Activated CD4-positive, alpha-beta T cell treated with anti-CD3 and anti-CD28 coated beads for 4 hours (primary cell): ENCODE measurements at places on chromosomes 1 and 21.

- no peak for DNase-seq
Observed at GRCh38 chr1:7294636-7295035, 476.5 kb upstream of the VAMP3 start.

DNA sequence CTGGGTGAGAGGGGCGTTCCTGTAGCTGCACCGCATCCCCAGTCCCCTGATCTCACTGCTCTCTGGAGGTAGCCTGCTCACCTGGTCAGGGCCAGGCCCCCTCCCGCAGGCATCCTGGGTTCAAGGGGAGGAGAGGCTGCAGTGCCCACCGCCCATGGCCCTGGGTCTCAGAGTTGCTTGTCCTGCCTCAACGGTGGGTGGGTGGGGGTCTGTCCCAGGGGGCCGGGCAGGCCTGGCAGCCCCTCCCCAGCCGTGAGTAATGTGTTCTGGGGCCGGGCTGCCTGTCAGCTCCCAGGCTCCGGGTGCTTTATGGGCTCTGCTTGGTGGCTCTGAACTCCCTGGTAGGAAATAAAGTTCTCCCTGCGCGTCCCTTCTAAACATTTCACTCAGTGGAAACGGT is 126.9 kb downstream of the CASZ1 start:
- DNase-seq = no peak

DNA sequence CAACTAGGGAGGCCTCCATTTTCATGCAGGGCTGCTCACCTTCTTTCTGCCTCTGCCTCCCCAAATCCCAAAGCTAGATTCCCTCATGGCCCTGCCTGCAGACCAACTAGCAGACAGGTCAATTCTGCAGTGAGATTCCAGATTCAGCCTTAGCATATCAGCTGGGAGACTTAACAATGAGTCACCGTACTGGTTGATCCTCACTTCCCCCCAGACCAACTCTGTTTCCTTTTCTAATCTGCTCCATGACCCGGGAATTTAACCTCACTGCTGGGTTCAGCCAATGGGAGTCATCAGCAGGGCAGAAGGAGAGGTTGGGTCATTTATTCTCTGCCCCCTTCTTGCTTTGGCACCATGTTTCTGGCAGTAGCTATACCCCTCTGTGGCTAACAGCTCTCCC is 140.6 kb upstream of the GRIK3 start:
- no peak for DNase-seq

- no peak for DNase-seq
Observed at GRCh38 chr1:56897150-56898004, 42.8 kb downstream of the C8A start.

DNA sequence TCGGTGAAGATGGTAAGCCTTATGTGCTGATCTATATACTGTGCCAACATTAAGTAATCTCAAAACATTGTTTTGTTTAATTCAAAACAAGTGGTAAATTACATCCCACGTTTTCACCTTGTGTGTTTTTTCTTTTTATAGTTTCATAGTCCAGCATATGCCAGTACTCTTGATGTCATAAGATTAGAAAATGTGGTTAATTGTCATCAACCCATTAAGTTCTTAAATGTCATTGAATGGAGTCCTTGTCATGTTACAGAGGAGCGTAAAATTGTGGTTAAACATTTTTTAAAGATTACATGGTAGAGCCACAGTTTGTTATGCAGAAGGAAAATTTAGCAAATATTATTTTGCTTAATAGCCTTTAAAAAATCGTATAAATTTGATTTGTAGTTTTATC is 93.1 kb downstream of the FNBP1L start:
- no peak for DNase-seq

- DNase-seq = no peak
Observed at GRCh38 chr1:119815361-119815760, 4.1 kb upstream of the REG4 start.

DNA sequence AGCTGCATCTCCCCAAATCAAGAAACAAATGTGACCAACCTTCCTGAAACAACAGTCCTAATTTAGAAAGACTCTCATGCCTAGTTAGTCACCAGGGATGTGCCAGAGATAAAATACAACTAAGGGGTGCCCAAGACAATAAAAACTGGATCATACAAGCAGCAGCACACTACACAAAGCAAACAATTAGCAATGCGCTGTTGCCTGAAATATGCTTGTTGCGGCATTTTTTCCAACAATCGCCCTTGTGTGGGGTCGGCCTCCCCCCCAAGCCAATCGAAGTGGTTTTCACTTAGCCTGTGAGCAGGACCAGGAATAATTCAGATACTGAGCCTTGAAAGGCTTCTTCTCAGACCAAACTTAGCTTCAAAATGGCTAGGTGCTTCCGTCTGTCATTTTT is 1.4 kb upstream of the STMN1 start:
- DNase-seq = no peak

GRCh38 chr1:191912517-191912916 is 245.7 kb upstream of the RGS18 start:
- DNase-seq = no peak

- no peak for DNase-seq
Observed at GRCh38 chr1:59638231-59638711, 176.5 kb upstream of the HOOK1 start.

DNA sequence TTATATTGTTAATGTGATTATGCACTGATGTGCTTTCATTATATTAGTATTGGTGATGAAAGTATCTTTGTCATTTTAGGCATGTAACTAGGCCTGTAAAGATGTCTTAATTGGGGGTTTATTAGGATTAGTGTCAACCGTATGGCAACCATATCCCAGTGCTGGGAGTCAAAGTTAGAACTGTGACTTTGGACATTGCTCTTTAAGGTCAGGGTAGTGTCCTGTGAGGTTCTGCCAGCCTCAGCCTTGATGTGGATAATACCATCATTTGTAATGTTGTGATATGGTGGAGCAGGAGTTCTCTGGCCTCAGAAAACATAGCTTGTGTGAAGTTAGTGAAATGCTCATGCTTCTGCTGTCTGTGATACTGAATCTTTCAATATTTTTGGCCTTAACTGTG is 59.4 kb downstream of the LAMC1 start:
- no peak for DNase-seq

GRCh38 chr1:180926164-180926981 is 13.7 kb downstream of the KIAA1614 start:
- no peak for DNase-seq

- peak; percentile 33 for DNase-seq
Observed at GRCh38 chr1:151934048-151934493, 24.8 kb upstream of the THEM4 start.

GRCh38 chr1:193543259-193543658 is 356.8 kb upstream of the B3GALT2 start:
- DNase-seq = no peak

GRCh38 chr1:24317956-24318614 is 1.1 kb upstream of the GRHL3 start:
- no peak for DNase-seq

DNA sequence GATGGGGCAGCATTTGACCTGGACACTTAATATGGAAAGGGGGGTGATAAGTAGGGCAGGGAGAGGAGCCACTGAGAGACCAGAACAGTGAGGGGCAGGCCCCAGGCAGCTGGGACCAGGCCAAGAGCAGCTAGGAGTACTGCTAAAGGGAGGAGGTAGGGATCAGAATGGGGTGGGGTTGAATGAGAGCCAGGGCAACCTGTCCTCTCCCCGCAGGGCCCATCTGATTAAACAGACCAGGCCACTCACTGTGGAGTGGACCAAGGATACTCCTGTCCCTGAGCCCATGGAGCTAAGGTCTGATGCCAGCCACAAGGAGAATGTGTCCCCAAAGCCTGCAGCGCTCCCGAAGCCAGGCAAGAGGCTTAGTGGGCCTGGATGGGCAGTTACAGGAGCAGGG is 2.1 kb downstream of the C1orf167 start:
- no peak for DNase-seq

- no peak for DNase-seq
Observed at GRCh38 chr21:36661511-36662309, 37.2 kb upstream of the SIM2 start.

GRCh38 chr1:49765034-49765433 is 258.7 kb downstream of the AGBL4 start:
- DNase-seq = no peak

- no peak for DNase-seq
Observed at GRCh38 chr1:212816567-212817278, 25.0 kb downstream of the TATDN3 start.

GRCh38 chr1:201545851-201546492 is 7.0 kb downstream of the NAV1 start:
- no peak for DNase-seq

DNA sequence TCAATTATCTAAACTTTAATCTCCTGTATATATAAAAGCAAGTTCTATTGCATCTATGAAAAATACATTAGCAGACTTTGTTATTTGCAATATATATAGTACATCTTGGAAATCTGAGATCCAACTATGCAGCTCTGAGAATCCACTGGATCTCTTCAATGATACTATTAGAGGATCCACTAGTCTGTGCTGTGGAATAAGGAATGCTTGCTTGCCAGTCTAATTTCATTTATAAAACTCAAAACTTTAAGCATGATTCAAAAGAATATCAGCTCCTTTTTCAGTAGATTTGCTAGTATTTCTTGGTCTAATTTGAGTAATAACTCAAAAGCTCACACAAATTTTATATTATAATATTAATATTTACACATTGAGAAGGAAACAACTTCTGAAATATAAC is 115.1 kb downstream of the SPATA6 start:
- no peak for DNase-seq

DNA sequence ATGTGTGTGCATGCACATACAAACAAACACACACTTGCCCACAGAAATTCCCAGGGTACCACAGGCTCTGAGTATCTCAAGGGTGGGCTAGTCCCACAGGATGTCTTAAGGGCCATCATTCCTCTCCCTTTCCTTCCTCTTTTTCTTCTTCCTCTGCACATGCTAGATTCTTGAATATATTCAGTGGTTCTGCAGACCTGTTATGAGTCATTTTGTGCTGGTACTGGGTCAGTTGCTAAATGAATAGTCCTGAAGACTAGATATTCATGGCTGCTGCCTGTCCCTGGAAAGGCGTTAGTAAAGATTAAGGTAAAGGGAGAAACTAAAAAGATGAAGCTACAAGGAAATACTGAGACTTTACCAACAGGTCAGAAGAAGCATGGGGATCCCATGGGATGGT is 256.7 kb upstream of the KIAA0040 start:
- no peak for DNase-seq

GRCh38 chr1:23566304-23566703 is 7.0 kb upstream of the ID3 start:
- DNase-seq = no peak

- no peak for DNase-seq
Observed at GRCh38 chr1:206946261-206946660, at the start of gene PIGR. Gene PIGR (minus strand): TSS chr1:206946466. CDS start chr1:206940531, 5,935 bp downstream.

GRCh38 chr1:39572379-39573096 is 4.1 kb downstream of the PABPC4 start:
- DNase-seq = no peak

DNA sequence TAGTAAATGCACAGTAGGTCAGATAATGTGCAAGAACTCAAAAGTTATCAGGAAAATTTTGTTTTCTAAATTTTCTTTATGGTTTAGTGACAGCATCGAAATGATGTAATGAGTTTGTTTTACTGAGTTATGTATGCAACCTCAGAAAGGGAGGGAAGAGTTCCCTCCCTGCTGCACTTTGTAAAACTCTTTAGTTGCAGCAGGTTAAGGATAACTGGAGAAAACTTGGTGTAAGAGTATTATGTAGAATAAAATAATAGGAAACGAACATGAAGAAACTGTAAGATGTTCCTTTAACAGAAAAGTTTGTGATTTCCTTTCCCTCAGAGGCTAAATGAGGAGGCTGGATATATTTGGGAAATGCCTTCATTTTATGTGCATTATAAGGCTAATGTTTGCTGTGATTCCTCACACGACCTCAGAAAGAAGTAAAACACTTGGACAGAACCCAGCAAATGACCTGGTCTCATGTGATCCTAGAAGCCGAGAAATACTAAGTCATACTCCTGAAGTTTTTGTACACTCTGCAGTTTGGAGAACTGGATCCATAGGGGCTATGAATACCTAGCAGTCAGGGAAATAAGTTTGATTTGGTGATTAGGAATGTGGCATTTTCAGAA is 35.4 kb downstream of the ADGRL2 start:
- DNase-seq = no peak

DNA sequence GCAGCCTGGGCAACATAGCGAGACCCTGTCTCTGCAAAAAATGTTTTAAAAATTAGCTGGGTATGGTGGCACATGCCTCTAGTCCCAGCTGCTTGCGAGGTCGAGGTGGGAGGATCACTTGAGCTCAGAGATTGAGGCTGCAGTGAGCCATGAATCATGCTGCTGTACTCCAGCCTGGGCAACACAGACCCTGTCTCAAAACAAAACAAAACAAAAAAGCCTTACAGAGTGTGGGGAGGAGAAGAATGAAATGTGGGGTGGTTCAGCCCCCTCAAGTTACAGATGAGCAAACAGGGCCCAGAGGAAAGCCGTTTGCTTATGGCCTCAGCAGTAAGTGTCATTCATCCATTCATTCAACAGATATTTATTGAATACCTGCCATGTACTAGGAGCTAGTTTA is 40.7 kb downstream of the RPS6KA1 start:
- DNase-seq = no peak

GRCh38 chr1:65525266-65526048 is 105.0 kb downstream of the LEPR start:
- no peak for DNase-seq

GRCh38 chr1:163169553-163169952 is 33.2 kb downstream of the RGS5 start:
- no peak for DNase-seq

- DNase-seq = peak; percentile 53
Observed at GRCh38 chr21:36104317-36105300, 30.3 kb upstream of the CBR3 start.

DNA sequence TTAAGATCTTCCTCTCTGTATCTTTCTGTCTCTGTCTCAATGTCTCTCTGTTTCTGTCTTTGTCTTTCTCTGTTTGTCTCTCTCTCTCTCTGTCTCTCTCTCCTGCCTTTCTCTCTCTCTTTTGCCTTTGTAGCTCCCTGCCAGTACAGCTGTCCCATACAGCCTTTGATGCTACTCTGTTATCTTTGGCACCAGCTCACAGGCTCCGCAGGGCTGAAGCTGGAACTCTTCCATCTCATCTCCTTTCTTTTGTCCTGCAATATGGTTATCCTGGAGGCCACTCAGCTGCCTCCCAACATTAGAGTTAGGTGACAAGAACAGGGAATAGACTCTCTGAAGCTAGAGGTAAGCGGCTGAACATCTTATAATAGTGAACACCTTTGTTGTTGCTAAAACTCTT is 354.3 kb upstream of the NEGR1 start:
- no peak for DNase-seq

GRCh38 chr1:179589509-179589908 is 2.1 kb upstream of the TDRD5 start:
- no peak for DNase-seq

- DNase-seq = no peak
Observed at GRCh38 chr1:11841245-11842153, 6.1 kb downstream of the NPPA start.

DNA sequence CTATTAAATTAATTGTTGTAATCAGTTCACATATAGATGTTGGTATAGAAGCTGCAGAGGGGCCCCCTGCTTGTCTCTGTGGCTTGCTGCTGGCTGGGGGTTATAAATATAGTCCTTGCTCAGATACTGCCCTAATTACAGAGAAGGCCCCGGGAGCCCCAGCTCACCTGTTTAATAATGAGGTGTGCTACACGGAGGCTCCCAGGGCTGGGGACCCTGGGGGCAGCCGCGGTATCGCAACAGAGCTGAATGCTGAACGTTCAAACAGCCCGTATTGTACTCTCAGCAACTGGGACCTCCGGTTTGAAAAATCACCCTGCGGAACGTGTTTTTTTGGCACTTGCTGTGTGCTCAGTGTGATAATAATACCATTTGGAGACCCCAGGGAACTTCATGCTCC is 309.3 kb downstream of the CAMTA1 start:
- DNase-seq = no peak
